LNCaP clone FGC (cell line): ENCODE measurements at places on chromosomes 13 and 19.

GRCh38 chr19:8585894-8586750 lies 8.9 kb upstream of the MYO1F start:
- DNase-seq: peak; percentile 6

DNA sequence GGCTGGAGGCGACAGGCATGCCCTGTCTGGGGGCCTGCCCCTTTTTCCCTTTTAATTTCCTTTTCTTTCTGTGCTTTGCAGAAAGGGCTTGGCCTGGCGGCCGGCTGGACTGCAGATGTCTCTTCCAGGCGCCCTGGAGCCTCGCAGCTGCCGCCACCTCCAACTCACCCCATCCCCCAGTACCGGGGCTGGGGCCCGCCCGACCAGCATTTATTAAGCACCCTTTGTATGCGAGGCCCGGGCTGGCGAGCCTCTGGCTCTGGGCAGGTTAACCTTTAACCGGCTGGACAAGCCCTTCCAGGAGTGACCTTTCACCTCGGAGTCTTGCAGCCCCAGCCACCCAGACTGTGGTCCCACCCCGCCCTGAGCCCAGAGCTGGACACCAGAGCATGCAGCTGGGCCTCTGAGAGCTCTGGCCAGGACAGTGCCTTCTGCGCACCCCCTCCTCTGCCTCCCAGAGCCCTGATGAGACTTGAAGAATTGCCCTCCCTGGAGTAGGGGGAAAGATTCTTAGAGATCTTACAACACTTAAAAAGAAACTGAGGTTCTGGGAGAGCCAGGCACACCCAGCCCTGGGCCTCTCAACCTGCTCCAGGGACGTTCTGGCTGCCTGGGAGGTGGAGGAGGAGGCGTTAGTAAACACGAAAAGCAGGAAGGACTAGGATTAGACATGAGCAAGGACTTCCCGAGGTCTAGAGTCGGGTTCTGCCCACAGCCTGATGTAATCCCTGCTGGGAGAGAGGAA lies 1.1 kb upstream of the NR2F6 start:
- DNase-seq: no peak

DNA sequence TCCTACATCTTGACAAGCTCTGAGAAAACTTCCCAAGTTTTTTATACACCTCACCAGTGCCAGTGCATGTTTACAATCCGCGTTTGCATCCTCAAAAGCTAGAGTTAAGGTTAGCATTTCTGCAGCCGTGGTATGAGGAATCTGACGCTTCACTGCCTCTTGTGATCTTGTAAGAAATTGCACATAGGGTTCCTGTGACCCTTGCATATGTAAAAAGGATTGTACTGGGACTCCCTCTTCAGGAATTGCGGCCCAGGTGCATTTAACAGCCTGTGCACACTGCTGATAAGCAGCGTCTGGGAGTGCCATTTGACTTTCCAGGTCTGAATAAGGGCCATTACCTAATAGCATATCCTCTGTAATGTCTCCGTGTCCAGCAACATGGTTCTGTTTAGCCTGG lies 15.3 kb downstream of the FPR3 start:
- DNase-seq: peak; percentile 77

DNA sequence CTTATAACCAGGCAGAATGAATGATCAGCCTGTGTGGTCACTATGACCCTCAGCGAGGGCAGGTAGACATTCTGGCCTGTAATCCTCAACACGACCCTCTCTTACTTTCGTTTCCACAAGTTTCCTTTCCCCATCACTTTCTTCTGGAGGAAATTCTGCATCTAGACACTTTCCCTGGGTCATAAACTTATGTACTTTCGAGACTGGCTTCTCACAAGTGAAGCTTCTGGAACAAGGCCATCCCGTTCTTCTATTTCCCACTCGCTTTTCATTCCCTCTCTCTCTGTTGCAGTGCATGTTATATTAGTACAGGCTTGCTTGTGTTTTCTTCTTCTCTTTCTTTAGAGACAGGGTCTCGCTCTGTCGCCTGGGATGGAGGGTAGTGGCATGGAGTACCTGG lies 23.1 kb upstream of the KL start:
- no peak for DNase-seq

- no peak for DNase-seq
These were observed 7.1 kb upstream of the DOCK6 start for GRCh38 chr19:11269408-11269807.

DNA sequence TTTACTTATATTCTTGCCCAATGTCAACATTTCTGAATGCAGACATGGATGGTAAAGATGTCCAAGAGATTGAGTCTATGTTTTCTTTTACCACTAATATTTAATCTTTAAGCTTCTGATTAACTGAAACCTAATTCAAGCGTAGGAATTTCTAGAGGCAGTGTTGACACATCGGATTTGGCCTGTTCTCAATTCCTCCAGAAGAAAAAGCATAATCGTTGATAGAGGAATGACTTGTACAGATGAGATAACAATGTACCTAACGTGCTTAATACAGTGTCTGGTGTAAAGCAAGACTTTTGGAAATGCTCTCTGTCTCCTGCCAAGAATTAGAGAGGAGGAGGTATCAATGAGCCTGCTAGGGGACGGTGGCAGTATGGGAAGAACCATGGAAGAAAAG lies 35.2 kb downstream of the SLC15A1 start:
- DNase-seq: peak; percentile 17

DNA sequence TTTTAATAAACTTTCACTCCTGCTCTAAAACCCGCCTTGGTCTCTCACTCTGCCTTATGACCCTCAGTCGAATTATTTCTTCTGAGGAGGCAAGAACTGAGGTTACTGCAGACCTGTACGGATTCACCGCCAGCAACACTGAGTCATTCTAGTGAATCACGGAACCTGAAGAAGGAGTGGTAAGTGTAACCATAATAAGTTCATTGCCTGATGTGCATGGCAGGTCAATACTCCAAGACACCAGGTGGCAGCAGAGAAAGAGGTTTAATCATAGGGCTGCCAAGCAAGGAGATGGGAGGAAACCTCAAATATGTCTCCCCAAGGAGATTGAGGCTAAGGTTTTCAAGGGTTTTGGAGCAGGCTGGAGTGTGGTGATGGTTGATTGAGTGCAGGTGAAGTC lies 204.3 kb upstream of the IPO5 start:
- no peak for DNase-seq

DNA sequence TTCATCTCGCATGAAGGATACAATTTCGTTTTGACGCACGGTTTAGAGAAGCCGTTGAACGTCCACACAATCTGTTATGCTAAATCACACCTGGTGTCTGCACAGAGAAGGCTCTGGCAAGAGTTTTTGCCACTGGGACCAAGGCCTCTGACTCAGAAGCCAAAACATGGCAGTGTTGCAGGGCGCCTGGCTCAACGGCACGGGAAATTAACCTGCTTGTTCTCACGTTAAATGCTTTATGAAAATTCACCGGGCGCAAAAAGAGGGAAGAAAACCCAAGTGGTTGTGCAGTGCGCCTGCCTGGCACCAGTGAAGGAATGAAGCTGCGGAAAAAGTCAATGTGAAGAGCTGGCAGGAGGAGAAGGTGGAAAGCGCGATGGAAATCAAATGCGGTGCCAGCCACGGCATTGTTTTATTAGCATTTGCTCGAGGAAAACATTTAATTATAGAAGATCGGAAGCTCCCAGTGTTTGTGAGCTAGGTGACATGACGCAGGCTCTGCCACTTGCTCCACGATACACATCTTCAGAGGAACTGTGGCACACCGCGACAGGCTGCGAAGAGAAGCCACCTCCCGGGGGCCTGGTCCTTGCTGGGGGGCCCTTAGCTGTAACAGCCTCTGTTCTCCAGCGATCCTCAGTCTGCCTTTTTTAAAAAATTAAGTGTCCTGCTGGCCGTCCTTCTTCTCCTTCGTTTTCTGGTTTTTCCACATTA lies 126.2 kb downstream of the ZIC5 start:
- DNase-seq: no peak

DNA sequence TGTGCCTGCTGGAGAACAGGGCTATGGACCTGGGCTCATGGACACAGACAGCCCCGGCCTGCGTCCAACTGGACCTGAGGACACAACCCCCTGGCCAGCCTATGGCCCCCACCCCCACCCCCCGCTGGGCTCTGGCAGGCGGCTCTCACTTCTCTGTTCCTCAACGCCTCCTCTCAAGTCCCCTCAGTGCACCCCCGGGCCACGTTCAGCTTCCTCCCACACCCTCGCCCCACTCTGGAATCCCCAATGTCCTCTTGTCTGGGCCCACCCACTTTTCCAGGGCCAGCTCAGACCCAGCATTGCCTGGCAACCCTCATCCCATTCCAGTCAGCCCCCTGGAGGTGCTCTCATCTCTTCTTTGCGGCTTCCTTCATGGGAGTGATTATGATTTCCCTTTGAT lies 130.2 kb upstream of the SPACA7 start:
- DNase-seq: no peak

DNA sequence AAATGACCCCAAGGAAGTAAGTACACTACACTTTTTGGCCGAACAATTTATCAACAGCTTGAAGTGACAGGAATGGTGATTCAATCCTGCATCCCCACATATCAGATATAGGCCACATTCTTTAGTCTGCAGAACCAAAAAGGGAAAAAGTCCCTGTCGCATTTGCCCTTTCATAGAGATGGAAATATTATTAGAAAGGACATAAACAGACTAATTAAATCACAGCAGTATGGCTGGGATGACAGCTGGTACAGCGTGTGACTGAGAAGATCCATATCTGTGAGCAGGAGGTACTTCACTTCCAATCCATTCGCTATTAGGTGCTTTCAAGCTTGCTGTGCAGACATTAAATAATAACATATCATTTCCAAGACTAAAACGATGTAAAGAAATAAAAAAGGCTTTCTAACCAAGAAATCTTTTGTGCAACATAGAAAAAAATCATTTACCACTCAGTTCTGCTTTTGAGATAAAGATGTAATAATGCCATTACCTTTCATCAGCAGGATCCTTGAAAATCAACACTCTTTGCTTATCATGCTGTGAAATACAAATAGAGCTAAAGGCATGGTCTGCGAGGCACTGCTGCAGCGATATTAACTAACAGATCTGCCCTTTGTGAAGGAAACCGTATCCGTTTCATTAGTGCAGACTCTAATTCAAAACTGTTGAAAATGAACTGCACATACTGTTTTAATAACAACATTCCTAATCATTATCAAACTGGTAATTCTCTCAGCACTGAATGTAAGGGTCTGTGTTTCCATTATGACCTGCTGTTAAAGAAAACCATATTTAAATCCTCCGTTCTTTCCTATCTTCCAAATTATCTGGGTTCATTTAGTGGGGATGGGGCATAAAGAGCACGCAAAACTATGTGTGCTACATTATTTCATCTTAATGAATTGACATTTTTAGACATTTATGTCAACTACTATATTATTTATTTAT lies 245.6 kb downstream of the DACH1 start:
- DNase-seq: no peak

DNA sequence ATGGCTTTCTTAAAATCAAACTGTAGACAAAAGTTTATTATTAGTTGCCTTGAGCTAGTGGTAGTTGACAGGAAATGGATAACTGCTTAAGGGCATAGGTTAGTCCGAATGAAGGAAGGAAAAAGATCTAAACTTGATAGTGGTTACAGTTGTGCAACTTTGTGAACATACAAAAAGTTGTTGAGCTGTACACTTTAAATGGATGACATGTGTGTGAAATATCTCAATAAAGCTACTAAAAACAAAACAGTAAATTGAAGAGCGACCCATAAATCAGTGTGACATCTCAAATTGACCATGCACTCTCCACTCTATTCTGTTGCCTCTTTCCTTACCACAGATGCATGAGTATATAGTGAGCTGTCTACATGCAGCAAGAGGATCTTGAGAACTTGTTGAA lies 1757.8 kb downstream of the PCDH9 start:
- DNase-seq: no peak

GRCh38 chr19:17090583-17090982 lies 15.0 kb downstream of the MYO9B start:
- no peak for DNase-seq

DNA sequence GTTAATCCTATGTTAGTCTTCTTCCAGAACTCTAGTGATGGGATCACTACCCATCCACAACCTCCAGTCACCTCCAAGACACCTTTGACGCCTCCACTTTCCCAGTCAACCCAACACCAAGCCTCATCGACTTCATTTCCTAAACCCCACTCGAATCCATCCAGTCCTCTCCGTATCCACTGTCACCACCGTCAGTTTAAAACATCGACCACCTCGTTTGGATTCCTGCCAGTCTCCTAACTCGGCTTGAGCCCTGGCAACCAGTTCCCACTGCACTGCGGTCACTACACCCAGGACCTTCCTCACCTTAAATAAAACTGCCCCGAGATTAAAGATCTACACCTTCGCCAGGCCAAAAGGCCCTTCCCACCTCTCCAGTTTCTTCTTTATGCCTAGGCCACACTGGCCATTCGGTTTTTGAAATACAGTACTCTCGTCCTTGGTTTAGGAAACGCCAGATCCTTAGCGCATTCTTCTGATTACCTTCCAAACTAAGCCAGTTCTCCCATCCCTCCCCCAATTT lies 1.2 kb downstream of the MTIF3 start:
- DNase-seq: no peak

DNA sequence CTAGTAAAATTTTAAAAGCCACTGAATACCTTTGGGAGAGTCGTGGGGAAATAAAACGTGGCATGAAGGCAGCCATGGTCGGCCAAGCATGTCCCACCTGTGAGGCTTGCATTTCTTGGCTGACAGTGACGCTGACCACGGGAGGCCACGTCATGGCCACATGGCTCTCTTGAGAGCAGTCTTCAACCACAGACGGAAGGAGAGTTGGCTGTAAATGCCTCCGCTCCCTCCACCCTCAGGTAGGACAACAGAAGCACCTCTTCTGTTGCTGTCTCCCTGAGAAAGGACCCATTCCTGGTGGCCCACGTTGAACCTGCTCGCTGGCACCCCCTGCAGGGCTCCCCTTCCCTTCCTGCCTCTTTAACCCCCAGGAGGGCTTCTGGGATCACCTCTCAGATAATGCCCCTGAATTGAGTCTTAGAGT lies 10.6 kb upstream of the LRRC25 start:
- DNase-seq: no peak

DNA sequence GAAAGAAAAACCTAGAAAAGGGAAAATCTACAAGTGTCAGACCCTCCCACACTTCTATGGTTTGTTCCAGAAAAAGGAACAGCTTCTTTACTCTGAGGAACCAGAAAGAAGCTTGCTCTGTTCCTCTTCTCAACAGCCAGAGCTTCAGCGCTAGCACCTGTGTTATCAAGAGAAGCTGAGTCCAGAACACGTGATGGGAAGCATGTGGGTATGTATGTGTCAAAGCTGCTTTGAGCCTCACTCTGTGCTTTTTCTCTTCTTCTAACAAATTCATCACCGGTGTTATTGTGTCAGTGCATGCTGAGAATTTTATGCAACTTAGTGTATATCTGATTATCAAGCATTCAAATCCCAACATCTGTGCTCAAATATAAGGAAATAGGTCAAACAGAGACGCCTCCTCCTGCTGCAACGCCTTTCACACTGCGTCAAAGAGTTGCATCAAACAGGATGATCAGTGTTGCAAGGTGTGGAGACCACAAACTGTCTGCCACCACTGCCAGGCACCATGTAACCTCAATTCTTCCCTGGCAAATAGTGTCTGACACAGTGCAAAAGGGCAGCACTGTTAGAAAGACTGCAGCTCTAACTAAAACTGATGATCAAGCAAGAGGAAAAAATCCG lies 83.9 kb downstream of the LRRC63 start:
- no peak for DNase-seq
